A172 (cell line): ENCODE measurements at places on chromosomes 2 and 18. TPM values are rescaled to one million over a fixed set of nuclear protein-coding genes. Genes with fewer than 3 reads are reported as not detected.

RAD51AP2 gene
- 0.17 TPM in 1 of 2 replicates, not detected in the other for total RNA-seq

TXNDC2 gene
- 0.05 and 0.26 TPM in 2 replicates for total RNA-seq

SCN9A gene
- total RNA-seq, result 6.3 and 8.2 TPM in 2 replicates

AGXT gene
- 0.07 TPM in 1 of 2 replicates, not detected in the other for total RNA-seq

THAP4 gene
- 80.6 and 85.7 TPM in 2 replicates for total RNA-seq

SPC25 gene
- total RNA-seq, result 63.4 and 98.4 TPM in 2 replicates

SAP130 gene
- 11.1 and 15.2 TPM in 2 replicates for total RNA-seq

ESPNL gene
- total RNA-seq, result 0.29 TPM in 1 of 2 replicates, not detected in the other

RIT2 gene
- total RNA-seq, result 0.12 TPM in 1 of 2 replicates, not detected in the other

DLGAP1 gene
- total RNA-seq, result not detected in 2 replicates

SP5 gene
- total RNA-seq, result 0.28 and 2.1 TPM in 2 replicates

GAD1 gene
- total RNA-seq, result 9.9 and 15.2 TPM in 2 replicates

TMEM17 gene
- total RNA-seq, result 3.7 and 5.6 TPM in 2 replicates

HOXD4 gene
- 0.77 and 3.9 TPM in 2 replicates for total RNA-seq
